ENCODE measurements at places on chromosomes 6 and 20.

DNA sequence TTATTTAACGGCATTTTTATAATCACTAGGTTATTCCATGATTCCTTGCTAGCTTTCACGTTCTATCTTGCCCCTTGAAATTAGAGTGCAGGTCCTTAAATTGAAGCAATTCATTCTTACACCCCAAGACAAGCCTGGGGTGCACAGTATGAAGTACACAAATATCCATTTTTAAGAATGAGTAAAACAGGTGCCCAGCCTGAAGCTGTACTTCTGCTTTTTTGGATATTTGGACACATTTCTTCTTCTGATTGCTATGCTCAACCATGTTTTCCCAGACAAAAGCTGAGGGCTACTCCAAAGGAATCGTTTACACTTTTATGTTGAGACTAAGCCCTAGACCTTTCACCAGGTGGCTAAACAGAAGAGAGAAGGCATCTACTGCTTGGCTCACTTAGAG lies 7.9 kb upstream of the TAGAP start:
- DNase-seq = no peak

DNA sequence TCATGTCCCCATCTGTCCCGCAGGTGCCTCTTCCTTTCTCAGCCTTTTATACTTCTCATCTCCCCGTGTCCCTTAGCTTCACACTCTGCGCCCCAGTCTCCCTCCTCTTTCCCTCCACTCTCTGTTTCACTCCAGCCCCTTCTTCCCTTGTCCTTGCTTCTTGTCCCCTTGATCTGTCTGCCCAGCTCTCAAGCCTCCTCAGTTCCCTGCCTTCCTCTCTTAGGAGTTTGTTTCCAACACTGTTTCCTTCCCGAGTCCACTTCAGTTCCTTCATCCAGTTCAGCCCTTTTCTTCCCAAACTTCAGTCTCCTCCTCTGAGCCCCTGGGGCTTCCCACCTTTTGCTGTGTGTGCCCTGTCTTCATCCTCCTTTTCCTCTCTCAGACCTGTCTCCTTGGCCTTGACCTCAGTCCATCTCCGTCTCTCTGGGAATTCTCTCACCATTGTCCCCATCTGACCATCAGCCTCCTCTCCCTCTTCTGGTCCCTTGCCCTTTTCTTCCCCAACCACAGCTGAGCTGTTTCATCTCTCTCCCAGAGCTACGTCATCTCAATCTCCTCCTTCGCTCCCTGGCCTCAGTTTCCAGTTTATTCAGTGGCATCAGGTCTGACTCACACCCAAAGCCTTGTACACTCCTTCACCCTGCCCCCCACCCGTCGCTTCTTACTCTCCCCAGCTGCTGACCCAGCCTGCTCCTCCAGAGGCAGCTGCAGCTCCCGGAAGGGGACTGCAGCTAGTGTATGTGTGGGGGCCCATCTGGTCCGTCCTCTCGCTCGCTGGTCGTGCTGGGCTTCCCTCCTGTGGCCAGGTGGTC lies 2.7 kb upstream of the DDR1 start:
- DNase-seq = peak; percentile 31

DNA sequence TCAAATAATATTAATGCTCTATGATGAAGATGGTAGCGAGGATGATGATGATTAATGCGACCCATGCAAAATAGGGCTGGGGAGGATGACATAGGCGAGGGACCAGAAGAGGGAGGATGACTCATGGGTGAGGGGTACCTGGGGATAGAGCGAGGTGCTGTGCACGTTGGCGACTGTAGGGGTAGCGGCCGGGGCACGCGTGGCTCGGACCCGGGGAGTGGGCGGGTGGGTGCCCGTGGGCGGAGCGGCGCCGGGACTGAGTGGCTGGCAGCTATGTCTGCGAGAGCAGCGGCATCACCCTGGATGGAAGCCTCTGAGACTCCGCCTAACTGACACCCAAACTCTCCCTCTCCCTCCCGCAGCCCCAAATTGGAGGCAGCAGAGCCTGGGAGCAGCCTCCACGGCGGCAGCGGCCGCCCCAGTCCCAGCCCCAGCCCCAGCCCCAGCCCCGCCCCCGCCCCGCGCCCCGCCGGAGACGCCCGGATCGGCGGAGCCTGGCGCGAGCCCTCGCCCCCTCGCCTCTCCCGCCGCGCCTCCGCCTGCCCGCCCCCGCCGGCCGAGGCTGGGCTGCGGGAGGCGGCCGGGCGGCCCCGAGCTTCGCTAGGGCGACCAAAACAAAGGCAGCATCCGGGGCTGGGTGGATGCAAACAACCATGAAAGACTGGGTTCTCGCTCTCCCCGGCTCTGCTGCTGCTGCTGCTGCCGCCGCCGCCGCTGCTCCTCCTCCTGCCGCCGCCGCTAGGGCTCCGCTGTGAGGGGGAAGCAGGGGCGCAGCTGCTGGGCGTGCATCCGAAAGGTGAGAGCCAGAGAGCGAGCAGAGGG lies at the start of gene RIMS1:
Gene RIMS1, plus strand, starts transcription at position 367 of the 822 bp plus-strand sequence. CDS start 474 bp downstream, outside the sequence.
- peak; percentile 3 for DNase-seq

DNA sequence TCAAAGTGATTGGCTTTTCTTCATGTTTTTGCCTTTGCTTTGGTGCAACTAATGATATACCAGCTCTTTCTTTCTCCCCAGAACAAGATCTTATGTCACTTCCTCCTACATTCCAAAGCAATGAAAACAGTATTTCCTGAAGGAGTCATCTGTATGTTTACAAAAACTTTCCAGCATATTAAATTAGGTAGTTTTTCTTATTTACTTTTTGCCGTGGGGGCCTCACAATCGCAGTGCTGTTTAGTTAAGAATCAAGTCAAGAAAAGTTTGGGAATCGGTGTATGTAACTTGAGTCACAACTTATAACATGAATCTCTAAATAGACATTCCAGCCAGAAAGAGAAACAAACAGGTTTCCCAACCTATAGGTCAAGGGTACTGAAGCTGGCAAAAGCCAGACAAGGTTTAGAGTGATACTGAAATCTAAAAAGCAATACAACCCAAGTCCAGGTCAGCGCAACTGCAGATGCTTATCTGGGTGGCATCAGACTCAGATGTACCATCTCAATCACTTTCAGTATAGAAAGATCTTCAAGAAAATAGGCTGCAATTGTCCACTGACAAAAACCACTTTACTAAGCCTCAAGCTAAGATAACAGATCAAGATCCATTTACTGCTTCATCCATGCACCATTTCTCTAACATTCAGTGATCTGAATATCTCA lies 63.6 kb downstream of the IPCEF1 start:
- peak; percentile 82 for DNase-seq

DNA sequence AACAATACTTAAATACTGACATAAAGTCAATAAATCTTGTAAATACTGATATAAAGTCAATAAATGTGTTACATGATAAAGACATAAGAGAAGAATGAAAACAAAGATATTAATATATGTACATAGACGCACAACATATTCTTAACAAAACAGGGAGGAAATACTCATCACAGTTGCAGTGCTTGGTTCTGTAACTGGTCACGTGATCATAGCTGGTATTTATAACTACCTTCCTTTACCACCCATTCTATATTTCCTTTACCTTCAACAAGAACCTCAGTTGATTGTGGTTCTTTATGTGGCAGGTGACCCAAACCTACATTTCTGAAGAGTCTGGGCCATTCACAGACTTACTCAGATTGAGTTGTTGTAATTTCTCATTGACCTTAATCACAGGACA lies 131.6 kb downstream of the SGK1 start:
- no peak for DNase-seq

GRCh38 chr6:69775585-69775849 lies 21.3 kb downstream of the LMBRD1 start:
- DNase-seq = no peak

GRCh38 chr6:117552618-117553017 lies 49.7 kb downstream of the GOPC start:
- DNase-seq = no peak

GRCh38 chr6:104921896-104922295 lies 35.0 kb upstream of the LIN28B start:
- DNase-seq = no peak

GRCh38 chr20:49712996-49713752 lies 504 bp downstream of the B4GALT5 start:
- peak; percentile 38 for DNase-seq

DNA sequence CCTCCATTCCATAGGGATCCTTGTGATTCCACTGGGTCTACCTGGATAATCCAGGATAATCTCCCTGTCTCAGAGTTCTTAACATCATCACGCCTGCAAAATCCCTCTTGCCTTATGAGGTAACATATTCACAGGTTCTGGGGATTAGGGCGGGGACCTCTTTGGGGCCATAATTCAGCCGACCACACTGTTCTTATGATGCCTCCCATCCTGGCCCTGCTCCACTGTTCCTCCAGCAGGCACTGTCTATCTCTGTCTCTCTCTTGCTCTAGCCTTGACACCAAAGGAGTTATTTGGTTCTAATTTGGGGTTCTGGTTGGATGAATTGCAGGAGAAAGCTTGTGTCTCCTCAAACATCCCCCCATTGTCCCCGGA lies 168.1 kb downstream of the NFATC2 start:
- no peak for DNase-seq

- DNase-seq = peak; percentile 6
Observed at GRCh38 chr6:23245572-23245971, 676.2 kb downstream of the HDGFL1 start.

DNA sequence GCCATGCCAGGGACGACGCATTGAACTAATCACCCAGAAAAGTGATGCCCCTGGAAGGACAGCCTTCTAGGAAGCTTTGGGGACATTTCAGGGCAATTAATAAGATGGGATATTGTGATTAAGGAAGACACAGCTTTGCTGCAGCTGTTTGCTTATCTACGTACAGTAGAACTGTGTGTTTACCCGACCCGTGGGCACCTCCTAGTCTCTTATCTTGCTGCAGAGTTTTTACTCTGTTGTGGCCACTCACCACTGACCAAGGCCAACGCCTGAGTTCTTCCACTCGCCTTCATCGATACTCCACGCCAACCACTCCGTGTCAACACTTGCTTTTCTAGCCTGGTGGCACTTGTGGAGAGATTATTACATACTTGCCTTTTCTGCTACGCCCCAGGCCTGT lies 105.9 kb upstream of the MLN start:
- no peak for DNase-seq

- DNase-seq = peak; percentile 63
Observed at GRCh38 chr20:45037050-45037449, 63.9 kb downstream of the KCNS1 start.

DNA sequence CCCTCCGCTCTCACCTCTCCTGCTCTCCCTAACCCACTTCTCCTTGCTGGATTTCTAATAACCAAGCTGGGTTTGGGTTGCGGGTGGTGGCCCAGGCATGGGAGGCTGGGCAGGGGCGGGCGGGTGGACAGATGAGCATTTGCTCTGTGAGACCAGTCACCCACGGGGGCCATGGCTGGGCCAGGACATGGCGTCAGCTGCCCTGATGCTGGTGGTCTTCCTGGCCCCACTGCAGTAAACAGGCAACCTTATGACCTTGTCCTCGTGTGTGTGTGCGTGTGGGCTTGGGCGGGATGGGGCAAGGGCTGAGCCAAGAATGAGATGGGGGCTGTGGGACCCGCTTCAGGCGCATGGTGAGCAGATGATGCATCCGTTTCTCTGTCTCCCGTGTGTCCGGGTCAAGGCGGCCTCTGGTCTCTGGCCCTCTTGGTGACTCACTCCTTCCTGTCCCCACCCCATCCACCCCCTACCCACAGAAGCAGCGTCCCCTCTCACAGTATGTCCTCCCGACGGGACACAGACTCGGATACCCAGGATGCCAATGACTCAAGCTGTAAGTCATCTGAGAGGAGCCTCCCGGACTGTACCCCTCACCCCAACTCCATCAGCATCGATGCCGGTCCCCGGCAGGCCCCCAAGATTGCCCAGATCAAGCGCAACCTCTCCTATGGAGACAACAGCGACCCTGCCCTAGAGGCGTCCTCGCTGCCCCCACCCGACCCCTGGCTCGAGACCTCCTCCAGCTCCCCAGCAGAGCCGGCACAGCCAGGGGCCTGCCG lies 41.4 kb upstream of the MYL9 start:
- no peak for DNase-seq

DNA sequence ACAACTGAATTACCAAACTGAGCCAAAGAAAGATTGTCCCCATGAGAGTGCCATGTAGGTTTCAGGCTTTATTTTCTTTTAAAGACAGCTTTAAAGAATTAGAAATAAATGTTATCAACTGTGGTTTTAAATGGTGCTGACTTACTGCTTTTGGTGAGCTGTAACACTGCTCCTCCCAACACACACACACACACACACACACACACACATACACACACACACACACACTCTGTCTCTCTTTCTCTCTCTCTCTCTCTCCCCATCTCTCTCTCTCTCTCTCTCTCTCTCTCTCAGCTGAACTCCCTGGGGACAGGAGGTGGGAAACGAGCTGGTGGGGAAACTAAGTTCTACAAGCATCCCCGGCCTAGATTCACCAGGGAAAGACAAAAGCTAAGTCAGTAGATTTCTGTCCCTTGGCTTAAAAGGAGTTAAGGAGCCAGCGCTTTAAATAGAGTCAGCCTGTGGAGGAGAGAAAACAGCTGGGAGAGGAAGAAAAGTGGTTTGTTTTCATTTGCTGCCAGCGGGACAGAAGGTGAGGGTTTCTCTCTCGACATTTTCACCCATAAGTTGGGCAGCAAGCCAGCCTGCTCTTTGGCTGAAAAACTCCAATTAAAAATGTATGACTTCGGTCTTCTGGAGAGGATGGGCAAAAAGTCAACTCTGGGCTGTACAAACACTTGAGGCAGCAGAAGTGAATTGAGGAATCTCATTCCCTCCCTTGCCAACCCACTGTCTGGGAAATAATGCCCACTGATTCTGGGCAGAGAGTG lies 27.4 kb downstream of the CBLN4 start:
- no peak for DNase-seq

GRCh38 chr6:109595998-109596397 lies 95.0 kb downstream of the AK9 start:
- peak; percentile 47 for DNase-seq

Data from fibroblast of pulmonary artery (primary cell).